ENCODE measurements at places on chromosomes 2 and 18.

- no peak for DNase-seq
Measured at GRCh38 chr2:129050101-129050500, 731.4 kb upstream of the HS6ST1 start.

DNA sequence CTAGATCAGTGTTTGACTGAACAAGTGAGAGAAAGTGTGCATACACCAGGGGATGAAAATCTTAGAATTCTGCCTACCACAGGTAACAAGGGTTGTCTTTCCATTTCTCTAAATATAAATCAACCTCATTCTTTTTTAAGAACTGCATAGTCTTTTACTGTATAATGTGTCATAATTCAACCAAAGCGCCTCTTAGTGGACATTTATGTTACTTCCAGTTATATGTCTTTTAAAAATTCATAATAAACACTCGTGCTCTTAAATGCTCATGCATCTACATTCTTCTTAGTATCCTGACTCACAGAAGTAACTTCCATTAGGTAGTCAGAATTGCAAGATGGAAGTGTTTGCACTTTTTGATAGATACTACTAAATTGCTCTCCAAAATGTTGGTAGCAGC, 76.2 kb downstream of the CHRNA1 start:
- DNase-seq, result no peak

GRCh38 chr18:62264984-62265383, 60.1 kb upstream of the TNFRSF11A start:
- DNase-seq, result no peak

GRCh38 chr2:117190856-117191559, 623.5 kb upstream of the DDX18 start:
- no peak for DNase-seq

DNA sequence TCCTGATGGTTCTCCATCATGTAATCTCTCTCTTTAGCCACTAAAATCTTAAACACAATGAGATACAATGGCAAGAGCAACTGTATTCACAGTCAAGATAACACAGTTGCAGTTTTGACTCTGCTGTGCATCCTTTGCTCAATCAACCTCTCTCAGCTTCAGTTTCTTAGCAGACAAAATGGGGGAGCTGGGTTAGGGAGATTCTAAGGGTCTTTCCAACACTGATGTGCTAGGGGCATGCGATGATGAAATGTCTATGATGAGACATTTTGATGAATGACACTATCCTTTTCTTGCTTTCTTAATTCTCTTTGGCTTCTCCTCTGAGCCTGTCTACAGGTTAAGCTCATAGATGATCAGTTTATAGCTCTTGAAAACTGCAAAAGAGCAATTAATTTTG, 1.1 kb downstream of the SERPINB10 start:
- DNase-seq, result no peak
